ENCODE measurements at places on chromosomes 1 and 21.

- no peak for DNase-seq
Observed at GRCh38 chr1:20187813-20188454, 1.6 kb upstream of the PLA2G2C start.

- DNase-seq: no peak
Observed at GRCh38 chr1:229310833-229311232, 32.0 kb downstream of the CCSAP start.

GRCh38 chr1:21871943-21872342, 59.9 kb downstream of the LDLRAD2 start:
- DNase-seq: no peak

DNA sequence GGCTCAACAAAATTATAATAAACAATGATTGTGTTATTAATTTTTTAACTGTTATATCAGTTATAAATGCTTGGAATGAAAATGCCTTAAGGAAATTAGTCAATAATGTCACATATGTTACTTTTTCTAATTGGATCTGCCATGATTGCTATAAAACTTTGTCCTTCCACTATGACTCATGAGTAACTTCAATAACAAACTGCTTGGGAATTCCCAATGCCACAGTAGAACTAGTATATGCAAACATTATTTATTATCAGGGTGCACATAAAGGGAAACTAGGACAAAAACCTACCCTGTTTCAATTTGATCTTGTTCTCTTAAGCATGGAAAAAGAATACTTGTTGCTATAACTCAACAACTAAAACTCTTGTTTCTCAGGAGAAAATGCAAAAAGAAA, 59.1 kb upstream of the PDC start:
- no peak for DNase-seq
